ENCODE measurements at places on chromosomes 7 and 10.

- no peak for DNase-seq
These were observed 21.7 kb downstream of the LRRC27 start for GRCh38 chr10:132353456-132354355.

- DNase-seq = no peak
These were observed 206.0 kb upstream of the MDFIC start for GRCh38 chr7:114715907-114716306.

GRCh38 chr7:129843978-129844840 lies 108.6 kb downstream of the UBE2H start:
- DNase-seq = no peak

GRCh38 chr7:13198036-13198435 lies 510.6 kb downstream of the ARL4A start:
- DNase-seq = no peak

DNA sequence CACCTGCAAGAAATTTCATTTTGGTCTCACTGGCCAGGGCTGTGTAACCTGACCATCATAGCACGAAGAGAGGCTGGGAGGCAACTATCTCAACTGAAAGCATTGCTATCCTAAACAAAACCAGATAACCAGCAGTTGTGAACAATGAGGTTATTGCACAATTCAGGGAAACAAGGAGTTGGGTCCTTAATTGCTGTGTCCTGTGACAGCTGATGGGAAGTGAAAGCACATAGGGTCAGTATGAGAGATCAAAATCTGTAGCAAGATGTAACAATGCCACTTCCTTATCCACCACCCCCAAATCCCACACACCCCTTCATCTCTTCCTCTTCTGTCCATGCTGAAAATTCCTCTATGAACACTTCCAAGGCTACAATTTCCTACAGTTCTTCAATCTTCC lies 80.2 kb downstream of the HTR7 start:
- DNase-seq = no peak

DNA sequence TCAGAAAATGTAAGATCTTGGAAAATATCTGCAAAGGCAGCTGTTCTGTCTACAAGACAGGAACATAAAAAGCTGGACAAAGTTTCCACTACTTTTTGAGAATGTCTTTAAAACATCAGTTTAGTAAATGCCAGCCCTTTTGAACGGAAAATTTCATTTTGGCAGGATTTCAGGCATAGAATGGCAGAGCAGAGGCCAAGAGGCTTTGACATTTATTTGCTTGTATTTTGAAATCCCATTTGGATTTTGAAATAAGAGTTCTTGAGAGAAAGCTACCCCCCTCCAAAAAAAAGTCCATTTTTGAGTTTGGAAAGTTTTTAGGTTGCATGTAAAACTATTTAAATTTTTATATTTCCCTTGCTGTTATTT lies 3.1 kb upstream of the ETV1 start:
- no peak for DNase-seq

GRCh38 chr10:125158601-125159485 lies 1.5 kb downstream of the CTBP2 start:
- no peak for DNase-seq

DNA sequence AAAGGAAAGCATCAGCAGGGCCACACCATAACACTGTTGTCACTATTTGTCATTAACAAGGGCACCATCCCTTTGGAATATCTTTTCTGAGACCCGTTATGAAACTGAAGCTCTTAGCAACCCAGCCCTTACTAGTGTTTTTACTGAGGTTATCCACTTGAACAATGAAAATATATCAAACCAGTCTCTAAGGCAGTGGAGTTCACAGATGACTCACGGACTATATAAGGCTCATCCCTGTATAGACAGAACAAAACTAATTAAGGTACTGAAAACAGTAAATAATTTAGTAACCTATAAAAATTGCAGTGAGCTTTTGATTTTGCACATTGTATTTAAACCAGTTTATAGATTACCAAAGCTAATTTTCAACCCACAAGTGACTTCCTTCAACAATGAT lies 196.0 kb downstream of the ELAPOR2 start:
- no peak for DNase-seq

DNA sequence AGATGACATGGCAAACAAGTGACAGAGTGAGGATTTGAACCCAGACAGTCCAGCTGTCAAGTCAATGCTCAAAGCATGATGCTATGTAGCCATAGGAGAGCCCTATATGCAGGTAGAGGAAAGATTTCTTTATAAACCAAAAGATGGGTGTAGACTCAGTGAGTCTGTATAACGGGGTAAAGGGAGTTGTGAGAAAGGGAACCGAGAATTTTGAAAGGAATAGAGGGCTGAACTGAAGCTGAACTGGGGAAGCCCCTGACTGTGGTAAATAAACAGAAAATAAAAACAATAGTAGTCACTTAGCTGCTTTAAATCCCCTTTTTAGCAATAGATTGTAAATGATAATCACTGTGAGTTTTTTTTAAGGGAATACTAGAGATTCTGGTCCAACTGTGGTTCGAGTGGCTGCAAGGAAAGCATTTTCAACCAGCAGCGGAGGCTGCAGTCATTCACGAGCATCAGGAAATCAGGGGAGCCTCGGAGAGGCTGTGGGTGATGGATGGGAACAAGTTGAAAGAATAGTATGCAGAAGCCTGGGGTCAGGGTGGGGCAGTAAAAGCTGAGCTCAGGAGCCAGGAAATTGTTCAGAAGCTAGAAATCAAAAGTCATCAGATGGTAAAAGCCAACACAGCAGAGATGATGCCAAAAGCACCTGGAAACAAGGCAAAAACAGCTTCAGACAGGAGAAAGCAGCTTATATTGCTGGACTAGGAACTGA lies 393.5 kb downstream of the GFRA1 start:
- DNase-seq = no peak

DNA sequence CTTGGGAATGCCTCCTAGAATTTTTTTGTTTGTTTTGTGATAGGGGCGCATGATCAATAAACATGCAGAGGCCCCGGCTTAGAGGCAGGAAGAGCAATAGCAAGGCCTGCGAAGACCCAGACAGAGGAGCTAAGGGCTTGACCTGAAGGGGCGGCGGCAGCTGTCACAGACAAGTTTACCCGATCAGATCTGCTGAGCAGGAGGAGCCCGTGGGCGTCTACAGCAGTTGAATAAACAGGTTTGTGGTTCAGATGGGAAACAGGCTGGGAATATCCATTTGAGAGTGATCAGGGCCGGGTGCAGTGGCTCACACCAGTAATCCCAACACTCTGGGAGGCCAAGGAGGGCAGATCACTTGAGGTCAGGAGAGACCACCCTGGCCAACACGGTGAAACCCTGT lies 126.0 kb upstream of the CALN1 start:
- no peak for DNase-seq

GRCh38 chr10:5376450-5376849 lies 11.7 kb downstream of the UCN3 start:
- no peak for DNase-seq

- no peak for DNase-seq
These were observed 873 bp downstream of the PRKAR2B start for GRCh38 chr7:107045195-107045960.
